ENCODE measurements at places on chromosomes 4 and X.

GRCh38 chrX:124223524-124223923 lies 108.9 kb upstream of the TEX13D start:
- no peak for DNase-seq

GRCh38 chr4:177116161-177116560 lies 193.5 kb upstream of the NEIL3 start:
- no peak for DNase-seq

GRCh38 chrX:69138512-69138911 lies 26.7 kb downstream of the PJA1 start:
- no peak for DNase-seq

- no peak for DNase-seq
Observed at GRCh38 chr4:5497489-5497888, 210.9 kb downstream of the EVC2 start.

DNA sequence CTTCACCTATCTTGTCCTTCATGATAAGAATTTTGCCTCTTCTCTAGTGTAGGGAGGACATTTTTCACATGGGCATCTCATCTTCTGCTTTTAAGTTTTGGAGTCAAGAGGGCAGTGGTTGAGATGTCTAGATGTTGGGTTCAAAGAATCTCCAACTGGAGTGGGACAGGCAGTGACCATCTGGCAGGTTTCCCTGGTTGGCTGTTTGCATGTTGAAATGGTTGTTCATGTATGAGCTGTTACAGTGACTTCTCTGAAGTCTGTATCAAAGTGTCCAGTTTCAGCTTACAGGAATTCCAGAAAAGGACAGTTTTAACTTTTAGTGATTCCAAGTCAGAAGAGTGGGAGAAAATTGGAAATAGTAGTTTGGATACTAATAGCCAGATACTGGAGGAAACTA lies 192.7 kb downstream of the EVC2 start:
- no peak for DNase-seq

GRCh38 chr4:141247430-141247780 lies 26.7 kb downstream of the ZNF330 start:
- DNase-seq, result no peak

DNA sequence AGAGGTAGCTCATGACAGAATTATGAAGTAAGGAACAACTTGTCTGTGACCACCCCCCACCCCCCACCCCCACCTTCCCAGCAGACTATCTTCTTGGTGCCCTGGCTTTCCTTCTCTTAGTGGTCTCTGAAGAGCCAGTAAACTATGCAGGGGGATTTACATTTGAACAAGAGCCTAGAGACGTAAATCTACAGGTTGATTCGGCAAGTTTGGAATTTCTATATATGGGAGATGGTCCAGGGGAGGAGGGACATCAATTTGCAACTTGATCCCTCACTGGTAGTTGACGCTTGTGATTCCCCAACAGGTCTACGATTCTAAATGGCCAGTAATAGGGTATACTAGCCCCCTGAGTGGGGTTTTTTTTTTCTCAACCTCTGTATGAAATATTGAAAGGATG lies 36.7 kb downstream of the IL13RA1 start:
- no peak for DNase-seq

- DNase-seq, result peak; percentile 22
Observed at GRCh38 chr4:36285784-36286480, 4.5 kb downstream of the DTHD1 start.

DNA sequence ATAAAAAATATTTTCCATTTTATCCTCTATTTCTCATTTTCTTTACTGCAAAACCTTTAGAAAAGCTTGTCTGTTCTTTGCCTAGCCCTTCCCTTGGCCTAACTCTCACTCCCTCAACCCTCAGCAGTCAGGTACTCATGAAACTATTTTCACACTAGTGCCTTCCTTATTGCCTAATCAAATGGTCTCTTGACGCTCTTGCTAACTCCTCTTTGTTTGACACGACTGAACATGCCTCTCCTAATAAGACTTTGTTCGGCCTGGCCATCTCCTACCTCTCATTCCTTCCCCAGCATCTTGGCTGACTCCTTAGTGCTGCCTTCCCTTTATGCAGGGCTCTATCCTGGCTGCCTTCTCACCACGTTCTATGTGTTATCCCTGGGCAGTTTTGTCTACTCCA lies 11.1 kb upstream of the LRAT start:
- DNase-seq, result no peak

GRCh38 chr4:32624943-32625603 lies 1904.9 kb downstream of the PCDH7 start:
- DNase-seq, result no peak

DNA sequence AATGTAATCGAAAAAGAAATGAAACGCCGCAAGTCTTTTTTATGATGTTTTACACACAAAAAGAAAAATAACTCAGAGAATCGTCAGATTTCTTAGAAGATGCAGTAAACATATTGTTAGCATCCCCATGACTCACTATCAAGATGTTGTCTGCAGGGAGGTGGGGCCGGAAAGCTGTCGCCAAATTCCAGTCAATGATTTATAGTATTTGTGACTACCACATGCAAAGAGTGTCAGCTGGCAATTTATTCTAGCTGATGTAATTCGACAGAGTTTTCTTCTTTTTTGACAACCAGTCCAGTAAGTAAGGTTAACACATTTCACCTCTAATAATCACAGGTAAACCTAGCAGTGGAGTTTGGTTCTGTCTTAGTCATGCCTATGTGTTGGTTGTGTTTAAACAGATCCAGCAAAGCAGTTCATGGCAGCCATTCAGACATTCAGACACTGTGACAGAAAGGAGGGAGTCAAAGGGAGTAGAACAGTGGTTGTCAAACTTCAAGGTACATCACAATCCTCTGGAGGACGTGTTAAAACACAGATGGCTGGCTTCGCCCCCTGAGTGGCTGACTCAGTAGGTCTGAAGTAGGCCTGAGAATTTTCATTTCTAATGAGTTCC lies 19.8 kb upstream of the PPP1R2C start:
- DNase-seq, result no peak

DNA sequence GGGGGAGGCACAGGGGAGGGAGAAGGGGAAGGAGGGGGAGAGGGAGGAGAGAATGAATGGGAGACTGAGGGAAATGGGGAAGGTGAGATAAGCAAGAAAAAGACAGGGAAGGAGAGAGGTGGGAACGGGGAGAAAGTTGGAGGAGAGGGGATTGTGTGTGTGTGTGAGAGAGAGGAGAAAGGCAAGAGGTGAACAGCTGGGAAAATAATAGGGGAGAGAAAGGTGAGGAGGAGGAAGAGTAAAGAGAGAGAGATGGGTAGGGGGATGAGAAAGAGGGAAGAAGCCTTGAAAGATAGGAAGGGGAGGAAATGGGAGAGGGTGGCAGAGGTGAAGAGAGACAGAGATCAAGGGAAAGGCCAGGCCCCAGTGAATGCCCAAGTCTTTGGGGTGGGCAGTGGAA lies 20.1 kb downstream of the BCORL1 start:
- no peak for DNase-seq

DNA sequence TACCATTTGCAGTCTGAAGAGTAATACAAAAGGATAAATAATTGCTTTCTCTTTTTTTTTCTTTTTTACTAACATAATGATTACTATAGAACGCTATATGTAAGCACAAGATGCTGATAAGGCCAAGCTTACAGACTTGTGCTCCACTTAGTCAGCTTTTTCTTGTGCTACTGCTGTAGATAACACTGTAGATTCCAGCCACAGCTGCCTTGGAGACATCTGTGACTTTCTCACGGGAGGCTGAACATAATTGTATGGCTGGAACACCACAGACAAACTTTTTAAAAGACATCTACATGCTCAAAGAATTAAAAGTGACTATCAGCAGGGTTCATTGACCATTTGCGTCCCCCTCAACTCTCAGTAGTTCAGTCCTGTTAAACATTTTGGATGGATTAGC lies 381.7 kb upstream of the AMOT start:
- no peak for DNase-seq

DNA sequence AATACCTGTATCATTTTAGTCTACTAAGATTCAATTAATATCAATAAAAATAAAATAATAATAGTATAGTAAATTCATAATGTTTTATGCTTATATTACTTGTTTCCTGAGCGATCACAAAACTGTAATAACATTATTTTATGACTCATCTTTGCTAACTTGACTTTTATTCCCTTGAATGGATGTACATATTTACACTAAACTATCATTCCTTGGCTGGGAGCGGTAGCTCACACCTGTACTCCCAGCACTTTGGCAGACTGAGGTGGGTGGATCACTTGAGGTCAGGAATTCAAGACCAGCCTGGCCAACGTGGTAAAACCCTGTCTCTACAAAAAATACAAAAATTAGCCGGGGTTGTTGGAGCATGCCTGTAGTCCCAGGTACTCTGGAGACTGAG lies 104.0 kb upstream of the SLC34A2 start:
- no peak for DNase-seq

GRCh38 chr4:150237110-150237872 lies 159.0 kb downstream of the DCLK2 start:
- no peak for DNase-seq

DNA sequence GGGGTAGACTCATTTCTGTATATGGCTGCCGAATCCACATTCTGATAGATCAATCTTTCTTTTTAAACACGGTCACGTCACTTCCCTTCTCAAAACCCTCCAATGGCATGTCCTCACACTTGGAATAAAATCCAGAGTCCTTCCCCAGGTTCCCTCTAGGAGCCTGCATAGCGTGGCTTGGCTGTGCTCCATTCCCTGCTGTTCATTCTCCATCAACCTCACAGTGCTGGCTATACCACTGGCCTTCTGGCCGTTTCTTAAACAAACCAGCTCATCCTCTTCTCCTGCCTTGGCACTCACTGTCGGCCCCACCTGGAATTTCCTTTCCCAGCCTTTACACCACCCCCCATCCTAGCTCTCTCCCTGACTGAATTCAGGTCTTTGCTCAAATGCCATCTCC lies 77.1 kb downstream of the RBM47 start:
- DNase-seq, result no peak

DNA sequence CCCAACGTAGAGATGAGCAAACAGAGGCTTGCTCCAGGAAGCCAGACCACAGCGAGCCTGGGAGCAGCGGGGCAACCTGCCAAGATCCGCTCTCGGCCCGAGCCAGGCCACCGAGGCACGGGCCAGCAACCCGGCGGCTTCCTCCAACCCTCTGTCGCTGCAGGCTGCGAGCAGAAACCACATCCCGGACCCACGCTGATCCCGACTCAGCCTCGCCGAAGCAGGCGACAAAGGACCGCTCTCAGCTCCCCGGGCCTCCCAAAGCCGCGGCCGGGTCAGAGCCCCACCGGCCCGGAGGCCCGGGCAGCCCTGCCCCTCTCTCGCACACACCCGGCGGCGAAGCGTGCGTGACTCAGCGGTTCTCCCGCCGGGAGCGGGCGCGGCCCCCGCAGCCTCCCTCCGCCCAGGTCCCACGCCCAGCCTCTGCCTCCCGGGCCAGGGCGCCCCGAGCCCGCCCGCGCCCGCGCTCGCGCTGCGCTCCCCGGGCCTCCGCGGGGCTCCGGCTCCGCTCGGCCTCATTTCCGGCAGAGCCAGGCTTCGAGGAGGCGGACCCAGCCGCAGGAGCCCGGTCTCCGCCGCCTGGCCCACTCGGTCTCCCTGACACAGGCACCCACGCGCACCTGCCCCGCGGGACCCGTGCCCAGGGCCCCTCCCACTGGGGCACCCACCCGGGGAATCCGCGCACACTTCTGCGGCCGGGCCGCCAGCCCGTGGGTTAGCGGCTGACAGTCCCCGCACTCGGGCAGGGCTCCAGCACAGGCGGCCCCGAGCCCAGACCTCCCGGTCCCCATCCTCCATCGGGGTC lies 1.7 kb downstream of the PPP2R2C start:
- DNase-seq, result peak; percentile 11

DNA sequence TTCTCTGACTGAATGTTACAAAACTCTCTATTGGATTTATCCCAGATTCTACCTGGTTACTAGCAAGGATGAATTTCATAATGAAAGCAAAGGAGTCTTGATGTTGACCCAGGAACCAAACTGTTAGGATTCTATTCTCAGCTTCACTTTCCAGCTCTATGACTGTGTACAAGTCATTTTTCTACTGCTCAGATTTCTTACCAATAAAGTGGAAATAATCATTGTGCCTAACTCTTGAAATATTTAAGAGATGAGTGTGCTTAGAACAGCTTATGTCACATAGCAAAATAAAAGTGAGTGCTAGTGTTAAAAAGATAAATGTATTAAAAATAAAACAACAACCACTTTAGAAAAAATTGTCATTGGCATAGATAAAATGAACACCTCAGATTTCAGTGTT lies 45.6 kb downstream of the EPHA5 start:
- DNase-seq, result no peak

DNA sequence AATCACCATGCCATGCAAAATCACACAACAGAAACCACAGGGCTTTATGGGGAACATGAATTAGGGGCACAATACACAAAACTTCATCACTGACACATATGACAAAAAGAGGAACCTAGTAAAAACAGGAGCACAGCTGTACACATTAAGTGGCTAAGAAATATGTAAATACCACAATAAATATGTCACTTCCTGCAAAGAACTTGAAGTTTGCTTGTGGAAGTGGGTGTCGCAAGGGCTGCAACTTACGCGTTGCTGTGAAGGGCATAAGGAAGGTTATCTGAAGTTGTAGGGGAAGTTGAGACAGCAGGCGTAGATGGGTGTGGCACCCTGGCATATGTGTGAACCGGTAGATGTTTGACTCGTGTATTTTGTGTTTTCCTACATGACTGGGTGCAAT lies 42.4 kb downstream of the CLCN4 start:
- DNase-seq, result no peak

DNA sequence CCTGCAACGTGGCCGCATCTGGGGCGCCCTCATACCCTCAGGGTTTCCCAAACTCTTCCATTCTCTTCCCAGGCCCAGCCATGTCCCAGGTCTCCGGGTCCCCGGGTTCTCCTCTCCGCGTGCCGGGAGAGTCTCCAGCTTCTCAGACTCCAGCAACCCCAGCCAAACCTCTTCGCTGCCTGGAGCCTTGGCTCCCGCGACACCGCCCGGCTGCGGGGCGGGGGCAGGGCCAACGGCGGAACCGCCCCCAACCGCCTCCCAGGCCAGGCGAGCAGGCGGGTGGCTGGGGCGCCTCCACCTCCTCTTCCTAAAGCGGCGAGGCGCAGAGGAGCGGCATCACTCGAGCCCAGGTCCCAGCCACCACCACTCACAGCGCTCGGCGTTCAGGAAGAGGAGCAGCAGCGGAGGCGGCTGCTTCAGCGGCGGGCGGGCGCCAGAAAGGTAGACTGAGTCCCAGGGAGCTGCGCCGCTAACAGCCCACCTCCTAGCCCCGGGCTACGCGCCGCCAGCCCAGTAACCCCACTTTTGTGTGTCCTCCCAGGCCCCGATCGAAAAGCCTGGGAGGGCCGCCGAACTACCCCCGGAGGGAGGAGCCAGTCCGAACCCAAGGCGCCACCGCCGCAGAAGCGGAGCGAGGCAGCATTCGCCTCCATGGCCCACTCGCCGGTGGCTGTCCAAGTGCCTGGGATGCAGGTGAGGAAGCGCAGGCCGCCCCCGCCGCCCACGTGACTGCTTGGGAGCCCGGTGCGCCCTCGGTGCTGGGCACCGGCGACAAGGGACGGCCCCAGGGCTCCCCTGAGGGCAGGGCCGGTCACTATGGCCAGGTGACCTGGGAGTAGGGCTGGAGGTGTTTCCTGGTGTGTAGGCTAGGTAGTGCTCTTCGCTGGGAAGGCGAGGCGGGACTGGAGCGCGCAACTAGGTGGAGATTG lies at the start of gene STK26:
STK26 (plus strand) TSS at position 336 of the 929 bp plus-strand sequence; CDS start at position 652, 316 bp downstream.
- peak; percentile 53 for DNase-seq

All from stimulated activated CD4-positive, alpha-beta T cell treated with anti-CD3 and anti-CD28 coated beads, Interleukin-12 subunit alpha, Interleukin-12 subunit beta, amount 100 ng/mL, for 24 hours (primary cell).